Stimulated activated naive CD8-positive, alpha-beta T cell treated with anti-CD3 and anti-CD28 coated beads, Interleukin-15, amount 100 ng/mL, for 72 hours (primary cell): ENCODE measurements at places on chromosomes 5 and 9.

DNA sequence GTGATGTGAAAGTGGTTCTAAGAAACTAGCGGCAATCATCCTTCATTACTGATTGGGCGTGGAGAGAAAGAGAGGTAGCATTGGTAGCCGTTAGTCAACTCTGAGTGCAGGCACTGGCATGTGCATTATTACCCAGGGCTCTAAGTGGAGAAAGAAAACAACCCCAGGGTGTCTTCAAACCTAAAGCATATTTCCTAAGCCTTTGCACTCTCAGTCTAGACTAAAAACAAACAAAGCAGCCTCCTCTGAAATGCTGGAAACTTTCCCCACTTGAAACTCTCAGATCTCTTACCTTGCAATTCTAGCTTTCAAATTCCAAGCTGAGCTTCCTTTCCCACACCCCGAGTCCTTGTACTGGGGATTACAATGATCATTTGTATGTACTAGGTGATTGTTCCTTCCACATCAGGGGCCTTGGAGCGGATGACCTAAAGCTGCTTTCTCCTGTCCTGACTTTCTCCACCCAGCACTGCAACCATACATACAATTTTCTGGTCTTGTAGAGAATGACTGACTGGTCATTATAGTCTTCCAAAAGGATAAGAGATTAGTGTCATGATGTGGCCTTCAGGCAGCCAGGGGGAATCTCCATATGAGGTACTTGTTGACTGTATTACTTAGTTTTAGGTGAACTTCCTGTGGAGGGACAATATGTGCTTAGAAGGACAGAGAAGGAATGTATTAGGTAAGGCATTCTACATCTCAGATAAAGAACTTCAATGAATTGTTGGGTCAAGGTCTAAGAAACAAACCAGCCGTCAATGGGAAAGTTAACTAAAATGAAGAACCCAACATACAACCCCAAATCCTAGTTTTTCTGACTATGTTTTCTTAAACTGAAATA lies 98.3 kb upstream of the CDKN2B start:
- no peak for DNase-seq

DNA sequence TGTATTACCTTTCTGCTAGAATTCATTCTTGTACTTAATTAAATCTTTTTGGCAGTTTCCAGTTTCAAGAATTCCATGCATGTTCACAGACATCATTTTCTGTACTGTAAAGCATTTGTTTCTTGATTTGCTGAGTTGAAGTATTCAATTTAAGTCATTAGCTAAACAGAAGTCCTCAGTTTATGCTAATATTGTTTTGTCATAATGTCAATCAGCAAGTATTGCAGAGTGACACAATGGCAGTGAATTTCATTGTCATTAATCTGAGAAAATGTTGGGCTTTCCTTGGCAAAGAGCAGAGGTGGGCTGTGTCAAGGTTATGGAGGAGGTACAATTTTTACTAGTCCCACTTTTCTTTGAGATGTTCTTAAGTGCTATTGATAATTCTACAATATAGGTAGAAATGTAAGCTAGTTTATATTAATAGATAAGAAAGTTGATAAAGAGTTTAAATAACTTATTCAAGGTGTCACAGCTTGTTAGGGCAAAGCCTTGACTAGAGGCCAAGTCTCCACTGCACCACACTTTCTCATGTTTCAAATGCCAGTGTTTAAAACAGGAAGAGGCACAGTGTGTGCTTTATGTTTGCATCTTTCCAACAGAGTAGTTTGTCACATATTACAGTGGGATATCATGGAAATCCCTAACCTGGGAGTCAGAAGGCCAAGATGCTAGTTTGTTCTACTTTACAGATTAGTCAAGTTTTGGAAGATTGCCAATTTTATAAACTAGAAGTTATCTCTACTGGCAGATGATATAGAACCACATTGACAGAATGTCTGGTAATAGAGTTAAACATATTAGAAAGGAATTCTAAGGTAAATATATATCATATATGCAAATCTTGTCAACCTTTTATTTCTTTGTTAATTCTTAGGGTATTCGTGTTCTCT lies 56.3 kb downstream of the SLF1 start:
- DNase-seq = no peak

- DNase-seq = no peak
Observed at GRCh38 chr5:2112173-2113025, 229.7 kb upstream of the IRX4 start.

- DNase-seq = no peak
Observed at GRCh38 chr5:113321276-113321675, 113.5 kb downstream of the TSSK1B start.

GRCh38 chr9:121439711-121440664 lies 59.7 kb downstream of the GGTA1 start:
- no peak for DNase-seq

GRCh38 chr5:9370256-9370655 lies 175.6 kb downstream of the SEMA5A start:
- no peak for DNase-seq

GRCh38 chr5:83639911-83640310 lies 80.7 kb downstream of the HAPLN1 start:
- no peak for DNase-seq

DNA sequence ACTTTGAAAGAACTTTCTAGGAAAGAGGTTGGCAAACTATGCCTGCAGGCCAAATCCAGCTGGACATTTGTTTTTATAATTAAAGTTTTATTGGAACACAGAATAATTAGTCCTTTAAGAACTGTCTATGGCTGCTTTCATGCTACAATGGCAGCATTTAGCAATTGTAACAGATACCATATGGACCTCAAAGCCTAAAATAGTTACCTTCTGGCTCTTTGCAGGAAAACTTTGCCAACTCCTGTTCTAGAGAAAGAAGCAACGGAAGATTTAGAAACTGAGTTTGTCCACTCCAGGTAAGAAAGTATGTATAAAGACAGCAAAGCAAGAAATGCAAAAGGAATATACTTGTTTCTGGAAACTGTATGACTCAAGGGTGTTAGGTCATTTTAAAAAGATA lies 281.7 kb upstream of the TRPM3 start:
- no peak for DNase-seq

- DNase-seq = no peak
Observed at GRCh38 chr5:73116506-73116905, 3.9 kb upstream of the TMEM171 start.

DNA sequence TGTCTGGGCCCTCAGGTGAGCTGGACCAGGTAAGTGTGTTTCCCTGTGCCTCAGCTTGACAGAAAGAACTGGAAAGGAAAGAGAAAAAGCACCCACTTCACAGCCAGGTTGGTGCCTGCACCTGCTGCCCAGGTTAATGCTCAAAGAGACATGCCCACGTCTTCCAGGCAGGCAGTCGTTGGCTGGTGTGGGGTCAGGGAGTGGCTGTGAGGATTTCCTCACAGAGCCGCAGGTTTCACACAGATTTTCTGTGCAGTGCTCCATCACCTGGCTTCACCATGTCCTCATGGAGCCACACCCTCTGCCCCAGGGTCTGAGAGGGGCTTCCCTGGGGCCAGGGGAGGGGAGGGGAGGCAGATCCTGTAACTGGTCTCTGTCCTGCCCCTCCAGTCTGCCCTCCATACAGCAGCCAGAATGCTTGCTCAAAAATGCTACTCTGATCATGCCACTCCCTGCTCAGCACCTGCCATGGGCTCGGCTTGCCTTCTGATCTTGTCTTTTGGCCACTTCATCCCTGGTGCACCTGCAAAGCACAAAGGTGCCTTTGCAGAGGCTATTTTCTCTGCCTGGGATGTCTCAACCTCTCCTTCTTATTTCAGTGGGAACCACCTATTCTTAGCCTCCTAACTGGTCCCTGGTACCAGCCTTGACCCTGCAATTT lies 82.5 kb upstream of the UBTD2 start:
- DNase-seq = no peak

DNA sequence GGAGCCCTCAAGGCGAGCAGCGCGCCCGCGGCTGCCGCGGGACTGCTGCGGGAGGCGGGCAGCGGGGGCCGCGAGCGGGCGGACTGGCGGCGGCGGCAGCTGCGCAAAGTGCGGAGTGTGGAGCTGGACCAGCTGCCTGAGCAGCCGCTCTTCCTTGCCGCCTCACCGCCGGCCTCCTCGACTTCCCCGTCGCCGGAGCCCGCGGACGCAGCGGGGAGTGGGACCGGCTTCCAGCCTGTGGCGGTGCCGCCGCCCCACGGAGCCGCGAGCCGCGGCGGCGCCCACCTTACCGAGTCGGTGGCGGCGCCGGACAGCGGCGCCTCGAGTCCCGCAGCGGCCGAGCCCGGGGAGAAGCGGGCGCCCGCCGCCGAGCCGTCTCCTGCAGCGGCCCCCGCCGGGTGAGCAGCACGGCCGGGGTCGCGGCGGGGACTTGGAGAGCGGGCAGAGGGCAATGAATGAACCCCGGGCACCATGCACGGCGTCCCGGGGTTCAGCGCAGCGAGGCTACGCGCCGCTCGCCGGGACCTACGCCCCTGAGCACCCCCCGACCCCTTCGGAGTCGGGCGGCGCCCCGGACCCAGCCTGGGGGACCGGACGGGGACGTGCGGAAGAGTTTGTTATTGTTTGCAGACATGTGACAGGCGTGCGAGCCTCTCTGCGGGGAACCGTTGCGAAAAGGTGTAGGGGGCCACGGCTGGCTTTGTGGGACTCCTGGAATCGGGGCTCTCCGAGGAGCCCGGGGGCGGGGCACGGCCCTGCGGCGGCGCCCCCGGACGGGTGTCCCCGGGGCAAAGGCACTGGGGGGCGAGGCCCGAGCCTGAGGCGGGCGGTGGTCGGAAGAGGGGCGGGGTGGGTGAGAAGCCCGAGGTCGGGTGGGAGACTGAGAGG lies 553 bp downstream of the MAP3K1 start:
- peak; percentile 78 for DNase-seq

GRCh38 chr9:22452415-22453010 lies 5.9 kb downstream of the DMRTA1 start:
- DNase-seq = peak; percentile 19

DNA sequence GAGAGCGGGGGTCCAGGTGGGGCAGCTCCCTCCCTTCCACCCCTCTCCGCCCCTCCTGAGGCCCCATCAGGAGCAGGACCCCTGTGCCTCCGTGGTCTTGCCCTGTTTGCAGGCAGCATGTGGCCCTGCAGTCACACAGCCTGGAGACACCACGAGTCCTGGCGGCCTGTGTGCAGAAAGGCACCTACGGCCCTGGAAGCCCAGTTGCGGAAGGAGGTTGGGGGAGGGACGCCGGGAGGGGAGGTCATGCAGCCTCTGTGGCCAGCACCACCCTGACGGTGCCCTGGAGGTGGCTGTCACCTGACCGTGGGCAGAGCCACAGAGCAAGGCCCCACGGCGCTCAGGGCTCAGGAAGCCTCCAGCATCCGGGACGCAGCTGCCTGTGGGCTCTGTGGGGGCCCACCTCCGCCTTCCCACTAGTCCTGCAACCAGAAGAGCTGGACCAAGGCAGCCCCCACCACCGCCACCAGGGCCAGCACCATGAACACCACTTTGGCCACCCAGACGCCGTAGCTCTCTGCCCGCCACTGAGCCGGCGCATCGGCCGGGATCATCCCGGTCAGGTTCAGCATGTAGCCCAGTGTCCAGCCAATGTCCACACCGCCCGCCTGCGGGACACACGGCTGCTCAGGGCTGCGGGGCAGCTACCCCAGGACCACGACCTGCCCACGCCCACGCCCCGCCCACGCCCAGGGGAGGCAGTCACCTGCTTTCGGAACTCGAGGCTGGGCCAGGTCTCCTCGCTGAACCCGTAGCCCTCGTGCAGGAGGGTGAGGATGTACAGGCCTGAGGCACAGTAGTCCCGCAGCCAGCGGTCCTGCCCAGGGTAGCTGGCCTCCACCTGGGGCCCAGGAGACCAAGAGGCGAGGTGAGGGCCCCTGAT lies 6.4 kb downstream of the ENTPD8 start:
- DNase-seq = no peak

- no peak for DNase-seq
Observed at GRCh38 chr9:36749461-36749860, 176.8 kb downstream of the MELK start.

DNA sequence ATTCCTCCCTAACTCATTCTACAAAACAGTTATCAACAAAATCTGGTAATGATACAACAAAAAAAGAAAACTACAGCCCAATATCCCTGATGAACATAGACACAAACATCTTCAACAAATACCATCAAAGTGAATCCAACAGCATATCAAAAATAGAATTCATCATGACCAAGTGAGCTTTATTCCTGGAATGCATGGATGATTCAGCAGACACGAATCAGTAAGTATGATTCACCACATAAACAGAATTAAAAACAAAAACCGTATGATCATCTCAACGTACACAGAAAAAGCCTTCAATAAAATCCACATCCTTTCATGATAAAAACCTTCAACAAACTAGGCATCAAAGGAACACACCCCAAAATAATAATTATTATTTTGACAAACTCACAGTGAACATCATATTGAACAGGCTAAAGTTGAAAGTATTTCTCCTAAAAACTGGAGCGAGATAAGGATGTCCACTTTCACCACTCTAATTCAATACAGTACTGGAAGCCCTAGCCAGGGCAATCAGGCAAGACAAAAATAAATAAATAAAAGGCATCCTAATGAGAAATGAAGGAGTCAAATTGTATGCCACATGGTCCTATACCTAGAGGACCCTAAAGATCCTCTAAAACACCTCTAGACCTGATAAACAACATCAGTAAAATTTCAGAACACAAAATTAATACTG lies 305.1 kb upstream of the RGMB start:
- DNase-seq = no peak

DNA sequence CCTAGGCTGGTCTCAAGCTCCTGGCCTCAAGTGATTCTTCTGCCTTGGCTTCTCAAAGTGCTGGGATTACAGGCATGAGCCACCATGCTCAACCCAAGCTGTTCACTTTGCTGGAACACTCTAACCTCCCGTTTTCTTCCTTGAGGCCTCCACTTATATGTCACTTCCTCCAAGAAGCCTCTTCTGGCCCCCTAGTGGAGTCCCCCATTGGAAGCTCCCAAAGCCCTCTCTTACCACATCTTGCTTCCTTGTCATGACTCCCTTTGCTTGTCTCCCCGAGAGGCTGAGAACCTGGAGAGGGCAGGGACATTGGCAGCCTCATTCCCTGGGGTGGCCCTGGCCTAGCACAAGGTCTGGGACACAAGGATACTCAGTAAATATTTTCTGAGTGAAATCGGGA lies 80.8 kb downstream of the PDE6A start:
- no peak for DNase-seq

GRCh38 chr5:143059355-143059754 lies 289.2 kb downstream of the ARHGAP26 start:
- DNase-seq = no peak

GRCh38 chr5:178201221-178201926 lies 3.0 kb upstream of the HNRNPAB start:
- DNase-seq = no peak

DNA sequence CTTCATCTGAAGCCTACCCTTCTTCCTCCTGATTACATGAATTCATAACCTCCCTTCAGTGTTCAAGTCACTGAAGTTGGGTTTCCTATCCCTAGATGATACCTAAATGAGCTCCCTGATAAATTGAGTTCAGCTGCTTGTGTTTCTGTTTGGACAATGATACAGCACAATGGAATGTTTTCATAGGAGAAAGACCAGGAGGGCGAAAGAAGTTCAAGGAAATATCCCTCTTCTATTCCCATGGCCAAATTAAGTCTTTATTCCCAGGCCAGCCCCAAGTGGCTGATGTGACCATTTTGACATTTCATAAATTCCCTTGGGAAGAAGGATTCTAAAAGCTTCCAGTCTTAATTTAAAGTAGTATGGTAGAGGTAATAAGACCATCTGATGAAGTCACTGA lies 555.8 kb upstream of the CLINT1 start:
- DNase-seq = no peak
